ENCODE measurements at places on chromosomes 4 and X.

- DNase-seq = peak; percentile 38
Measured at GRCh38 chr4:147683188-147683591, 773 bp downstream of the PRMT9 start.

DNA sequence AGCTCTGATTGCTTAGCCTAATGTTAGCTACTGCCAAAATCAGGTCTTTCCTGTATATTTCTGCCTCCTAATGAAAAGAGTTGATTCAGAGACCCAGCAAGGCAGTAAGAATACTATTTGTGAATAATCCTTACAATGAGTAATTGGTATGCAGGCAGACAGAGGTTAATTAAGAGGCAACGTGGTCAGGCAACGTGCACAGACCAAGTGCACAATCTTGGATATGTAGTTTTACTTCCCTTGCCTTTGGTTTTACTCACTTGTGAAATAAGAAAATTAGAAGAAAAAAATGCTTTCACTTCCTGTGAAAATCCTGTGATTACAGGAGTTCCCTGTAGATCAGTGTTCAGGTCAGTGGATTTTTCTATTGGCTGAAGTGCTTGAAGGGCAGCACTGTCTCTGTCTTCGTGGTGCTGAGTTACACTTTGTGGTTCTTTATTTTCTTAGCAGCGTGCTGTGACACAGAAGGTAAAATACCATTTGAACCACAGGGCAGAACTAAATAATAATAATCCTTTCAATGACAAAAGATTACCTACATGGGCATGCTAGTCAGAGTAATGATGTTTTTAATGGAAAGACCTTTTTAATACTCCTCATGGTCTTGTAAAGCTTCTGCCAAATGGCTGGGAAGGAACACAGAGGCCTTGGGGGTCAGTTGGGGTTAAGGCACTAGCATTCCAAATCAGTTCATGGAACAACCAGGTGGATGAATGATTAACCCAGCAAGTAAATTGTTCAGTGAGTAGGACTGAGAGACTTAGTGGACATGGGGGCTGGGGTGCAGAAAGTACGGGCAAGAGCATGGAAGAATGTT, 430.9 kb downstream of the MAPK10 start:
- DNase-seq = no peak

DNA sequence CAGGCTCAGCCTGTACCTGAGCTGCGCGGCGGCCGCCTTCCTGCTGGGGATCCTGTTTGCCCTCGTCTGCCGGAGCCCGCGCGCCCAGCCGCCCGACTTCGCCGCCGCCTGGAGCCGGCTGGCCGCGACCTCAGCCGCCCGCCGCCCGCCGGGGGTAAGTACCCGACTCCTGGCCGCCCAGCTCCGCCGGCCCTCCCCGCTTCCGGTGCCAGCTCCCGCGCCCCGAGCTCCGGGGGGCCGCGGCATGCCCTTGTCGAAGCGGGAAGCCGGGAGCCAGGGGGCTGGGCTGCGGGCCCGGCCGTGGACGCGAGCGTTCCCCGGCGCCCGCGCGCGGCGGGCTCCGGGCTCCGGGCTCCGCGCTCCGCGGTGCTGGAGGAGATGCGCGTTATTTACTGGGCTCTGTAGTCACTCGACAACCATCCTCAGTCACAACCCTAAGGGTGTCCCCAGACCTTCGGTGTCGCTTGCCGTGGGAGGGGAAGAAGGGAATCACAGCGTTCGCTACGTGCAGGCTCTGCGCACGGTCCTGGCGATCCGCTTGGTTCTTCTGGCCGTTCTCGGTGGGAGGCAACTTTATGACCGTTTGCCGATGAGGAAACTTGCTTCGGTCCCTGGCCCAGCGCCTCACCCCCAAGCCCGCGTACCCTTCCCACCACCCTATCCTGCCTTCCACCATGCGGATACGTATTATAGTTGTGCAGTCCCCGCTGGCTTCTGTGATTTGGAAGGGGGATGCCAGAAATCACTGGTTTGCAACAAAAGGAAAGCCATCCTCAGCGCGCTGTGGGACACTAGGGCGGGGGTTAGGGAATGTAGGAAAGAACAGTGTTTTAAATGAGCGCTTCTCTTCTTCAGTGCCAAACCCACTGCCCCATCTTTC, 944 bp downstream of the SNX25 start:
- DNase-seq = no peak

DNA sequence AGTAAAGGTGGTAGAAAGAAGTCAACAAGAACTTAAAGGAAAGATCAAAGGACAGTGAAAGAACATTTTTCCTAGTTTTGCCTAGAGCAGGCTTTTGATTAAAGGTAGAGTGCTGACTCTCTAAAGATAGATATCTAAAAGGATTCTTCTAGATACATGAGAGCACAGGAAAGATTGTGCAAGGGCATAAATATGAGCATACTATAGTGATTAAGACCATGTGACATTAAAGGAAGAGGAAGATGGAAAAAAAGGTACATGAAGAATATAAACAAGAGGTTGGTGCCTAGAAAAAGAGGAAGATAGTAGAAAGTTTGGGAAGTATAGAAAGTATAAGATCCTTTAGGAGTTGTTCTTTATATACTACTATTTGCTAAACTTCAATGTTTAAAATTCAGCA, 26.1 kb upstream of the TET2 start:
- no peak for DNase-seq

DNA sequence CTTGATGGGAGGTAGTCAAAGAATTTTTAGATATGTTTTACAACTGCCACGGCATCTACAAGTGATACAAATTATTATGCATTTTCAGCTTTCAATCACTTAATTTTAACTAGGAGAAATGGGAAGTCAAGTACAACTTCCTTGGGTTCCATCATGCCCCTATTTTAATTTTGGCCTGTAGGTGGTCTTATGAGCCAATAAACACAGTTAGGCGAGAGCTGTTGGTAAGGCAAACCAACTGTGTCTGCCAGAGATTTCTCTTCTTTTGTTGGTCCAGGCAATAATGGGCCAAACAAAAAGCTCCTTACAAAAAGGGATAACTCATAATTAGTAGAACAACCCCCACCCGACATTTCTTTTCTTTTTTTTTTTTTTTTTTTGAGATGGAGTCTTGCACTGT, 63.3 kb upstream of the ARX start:
- no peak for DNase-seq

DNA sequence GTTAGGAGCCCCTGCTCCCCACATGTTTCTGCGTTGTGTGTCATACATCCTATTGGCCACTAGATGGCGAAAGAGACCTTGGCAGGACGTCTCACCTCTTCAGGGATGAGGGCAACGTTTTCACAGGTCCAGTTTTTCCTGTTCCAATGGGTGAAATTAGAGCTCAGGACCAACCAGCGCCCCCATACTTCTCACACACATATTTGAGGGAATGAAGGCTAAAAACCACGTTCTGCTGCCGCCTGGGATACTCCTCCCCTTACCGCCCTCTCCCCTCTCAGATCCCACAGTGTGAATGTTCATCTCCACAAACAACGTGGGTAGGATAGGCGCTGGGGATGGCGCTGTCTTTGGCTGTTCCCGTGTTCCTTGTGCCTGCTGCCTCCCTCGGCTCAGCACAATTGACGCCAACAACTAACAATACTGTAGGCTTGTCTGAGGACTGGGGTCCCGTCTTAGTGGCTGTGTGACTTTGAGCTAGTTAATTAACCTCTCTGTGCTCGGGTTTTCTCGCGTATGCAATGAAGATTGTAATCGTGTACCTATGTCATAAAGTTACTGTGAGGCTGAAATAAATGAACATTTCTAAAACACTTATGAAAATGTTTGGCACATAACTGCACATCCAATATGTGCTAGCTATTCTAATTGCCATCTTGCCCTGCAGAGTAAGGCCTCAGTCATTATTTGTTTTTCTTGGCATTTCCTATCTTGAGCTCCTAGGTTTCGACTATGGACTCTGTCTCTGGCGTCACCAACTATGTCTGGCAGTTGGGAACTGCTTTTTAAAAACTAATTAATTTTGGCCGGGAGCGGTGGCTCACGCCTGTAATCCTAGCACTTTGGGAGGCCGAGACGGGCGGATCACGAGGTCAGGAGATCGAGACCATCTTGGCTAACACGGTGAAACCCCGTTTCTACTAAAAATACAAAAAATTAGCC, 181.3 kb upstream of the STK26 start:
- DNase-seq = peak; percentile 43

- DNase-seq = no peak
Measured at GRCh38 chrX:80354966-80355465, 65.2 kb upstream of the TENT5D start.

DNA sequence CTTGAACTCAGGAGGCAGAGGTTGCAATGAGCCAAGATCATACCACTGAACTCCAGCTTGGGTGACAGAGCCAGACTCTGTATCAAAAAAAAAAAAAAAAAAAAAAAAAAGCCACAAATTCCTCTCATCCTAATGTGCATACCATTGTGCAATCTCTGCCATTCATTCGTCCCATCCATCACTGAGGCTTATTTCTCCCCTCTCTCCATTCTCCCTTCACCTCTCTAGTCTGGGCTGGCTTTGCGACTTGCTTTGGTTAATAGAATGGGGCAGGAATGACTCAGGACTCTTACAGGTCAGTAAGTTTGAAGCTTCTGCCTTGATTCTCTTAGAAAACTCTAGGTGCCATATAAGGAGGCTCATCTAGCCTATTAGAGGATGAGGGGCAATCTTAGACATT, 60.3 kb upstream of the DDX3X start:
- DNase-seq = no peak

- no peak for DNase-seq
Measured at GRCh38 chr4:2365913-2366210, 52.6 kb downstream of the ZFYVE28 start.

DNA sequence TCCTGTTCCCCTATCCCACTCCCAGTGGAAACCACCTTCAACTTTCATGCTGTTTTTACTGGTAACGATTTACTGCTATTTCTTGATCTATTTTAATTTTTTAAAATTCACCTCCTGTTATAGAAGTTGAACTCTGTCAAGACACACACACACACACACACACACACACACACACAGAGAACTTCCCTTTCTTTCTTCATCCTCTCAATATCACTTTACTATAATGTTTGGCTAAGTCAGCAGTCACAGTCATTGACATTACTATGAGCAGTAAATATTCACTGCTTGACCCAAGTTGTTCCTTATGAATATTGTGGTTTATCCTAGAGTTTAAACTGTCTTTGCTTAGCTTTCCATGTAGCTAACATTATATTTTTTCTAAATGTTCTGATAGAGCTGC, 24.0 kb upstream of the SGMS2 start:
- no peak for DNase-seq

DNA sequence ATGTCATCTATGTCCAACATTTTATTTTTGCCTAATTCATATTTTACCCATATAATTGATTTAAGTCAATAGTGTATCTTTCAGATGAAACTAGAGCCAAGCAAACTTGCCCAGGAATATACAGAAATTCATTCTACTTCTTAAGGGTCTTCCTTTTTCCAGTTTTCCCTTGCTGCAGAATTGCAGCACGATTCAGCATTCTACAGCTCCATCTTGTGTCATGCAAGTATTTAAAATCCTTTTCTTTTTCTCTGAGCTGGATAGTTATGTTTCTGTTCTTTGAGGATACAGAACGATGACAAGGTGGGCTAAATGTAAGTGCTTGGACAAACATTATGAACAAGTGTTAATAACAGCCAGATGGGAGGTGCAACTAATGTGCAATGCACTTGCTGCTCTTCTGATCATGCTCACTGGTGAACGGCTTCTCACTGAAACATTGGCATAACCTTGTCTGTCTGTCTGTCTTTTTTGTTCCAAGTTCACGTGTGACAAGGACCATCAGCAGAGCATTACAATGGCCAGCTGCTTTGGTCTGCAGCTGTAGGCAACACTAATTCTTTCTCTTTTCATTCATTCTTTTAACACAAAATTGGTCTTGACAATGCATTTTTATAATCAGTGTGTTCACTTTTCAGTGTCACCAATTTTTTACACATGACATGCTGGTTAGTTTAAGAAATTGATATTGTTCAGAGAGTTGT, 1821.7 kb downstream of the ARAP2 start:
- DNase-seq = no peak

GRCh38 chr4:15354371-15355297, 73.2 kb upstream of the C1QTNF7 start:
- no peak for DNase-seq

DNA sequence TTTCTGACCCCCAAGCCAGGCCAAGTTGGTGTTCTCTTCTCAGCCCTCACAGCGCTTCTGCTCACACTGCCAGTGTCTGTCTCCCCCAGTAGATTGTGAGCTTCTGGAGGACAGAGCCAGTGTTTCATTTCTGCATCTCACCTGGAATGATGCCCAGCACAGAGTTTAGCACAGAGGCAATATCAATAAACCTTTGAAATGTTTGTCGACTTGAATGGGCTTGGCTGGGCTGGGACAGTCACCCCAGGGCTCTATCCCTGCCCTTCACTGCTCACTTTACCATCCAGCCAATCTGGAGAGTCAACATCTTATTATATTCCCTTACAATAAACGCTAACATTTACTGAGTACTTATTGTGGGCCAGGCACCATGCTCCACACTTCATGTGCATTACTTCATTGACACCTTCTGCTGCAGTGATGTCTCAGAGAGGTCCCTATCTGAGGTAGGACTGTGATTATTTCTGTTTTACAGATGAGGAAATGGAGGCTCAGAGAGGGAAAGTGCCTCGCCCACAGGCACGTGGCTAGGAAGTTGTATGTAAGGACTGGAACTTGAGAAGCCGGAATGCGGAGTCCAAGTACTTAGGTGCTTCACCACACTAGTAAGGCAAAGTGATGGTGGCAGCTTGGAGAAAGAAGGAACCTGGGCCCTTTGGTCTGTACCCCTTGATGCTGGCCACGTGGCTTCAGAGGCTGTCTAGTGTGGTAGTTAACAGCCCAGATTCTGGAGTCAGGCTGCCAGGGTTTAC, 19.5 kb downstream of the EFNB1 start:
- DNase-seq = no peak

- DNase-seq = peak; percentile 72
Measured at GRCh38 chr4:56871371-56871866, 36.3 kb upstream of the REST start.

- DNase-seq = no peak
Measured at GRCh38 chr4:84579403-84579776, 3.5 kb upstream of the CDS1 start.

GRCh38 chr4:158444621-158445020, 77.1 kb upstream of the RXFP1 start:
- no peak for DNase-seq

GRCh38 chr4:19227701-19228100, 1024.0 kb upstream of the SLIT2 start:
- no peak for DNase-seq

GRCh38 chr4:13984991-13985800, 357.7 kb upstream of the BOD1L1 start:
- DNase-seq = peak; percentile 55

- peak; percentile 47 for DNase-seq
Measured at GRCh38 chrX:45843518-45843917, 642.8 kb upstream of the DIPK2B start.

GRCh38 chr4:76616526-76616925, 181.5 kb downstream of the SHROOM3 start:
- DNase-seq = no peak

DNA sequence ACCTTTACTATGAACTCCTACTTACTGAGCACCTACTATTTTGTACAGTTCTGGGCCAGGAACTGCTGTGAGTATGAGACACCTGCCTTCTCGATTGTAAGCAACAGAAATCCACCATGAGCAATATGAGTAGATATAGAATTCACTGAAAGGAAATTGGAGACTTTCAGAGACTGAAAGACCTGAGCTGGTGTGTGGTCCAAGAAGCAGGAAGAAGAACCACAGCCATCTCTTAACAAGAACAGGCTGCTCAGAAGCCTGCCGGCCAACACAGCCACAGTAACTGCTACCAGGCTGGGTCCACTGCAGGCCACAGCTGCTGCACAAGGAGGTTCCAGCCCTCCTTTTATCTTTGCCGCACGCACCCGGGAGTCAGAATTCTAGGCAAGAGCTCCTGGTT, 10.8 kb upstream of the ACSL1 start:
- no peak for DNase-seq

- DNase-seq = no peak
Measured at GRCh38 chr4:41504167-41504818, 33.7 kb upstream of the LIMCH1 start.

Data from hematopoietic multipotent progenitor cell (in vitro differentiated cells).